ENCODE measurements at places on chromosomes 6 and 20.

GRCh38 chr6:100432136-100432535, 32.6 kb downstream of the SIM1 start:
- no peak for DNase-seq

DNA sequence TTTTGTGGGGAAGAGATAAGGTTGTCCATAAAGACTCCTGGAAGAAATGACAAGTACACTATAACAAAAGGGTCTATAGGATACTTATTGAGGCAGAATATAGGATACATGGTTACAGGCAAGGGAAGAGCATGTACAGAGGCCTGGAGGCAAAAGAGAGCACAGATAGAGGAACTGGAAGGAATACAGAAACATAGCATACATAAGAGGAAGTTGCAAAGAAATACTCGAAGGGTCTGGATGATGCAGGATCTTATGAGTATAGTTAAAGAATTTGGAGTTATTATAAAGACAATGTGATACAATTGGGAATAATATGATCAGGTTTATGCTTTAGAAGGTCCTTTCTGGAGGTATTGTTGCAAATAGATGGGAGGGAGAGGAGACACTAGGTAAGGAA, 592.7 kb upstream of the POU3F2 start:
- no peak for DNase-seq

DNA sequence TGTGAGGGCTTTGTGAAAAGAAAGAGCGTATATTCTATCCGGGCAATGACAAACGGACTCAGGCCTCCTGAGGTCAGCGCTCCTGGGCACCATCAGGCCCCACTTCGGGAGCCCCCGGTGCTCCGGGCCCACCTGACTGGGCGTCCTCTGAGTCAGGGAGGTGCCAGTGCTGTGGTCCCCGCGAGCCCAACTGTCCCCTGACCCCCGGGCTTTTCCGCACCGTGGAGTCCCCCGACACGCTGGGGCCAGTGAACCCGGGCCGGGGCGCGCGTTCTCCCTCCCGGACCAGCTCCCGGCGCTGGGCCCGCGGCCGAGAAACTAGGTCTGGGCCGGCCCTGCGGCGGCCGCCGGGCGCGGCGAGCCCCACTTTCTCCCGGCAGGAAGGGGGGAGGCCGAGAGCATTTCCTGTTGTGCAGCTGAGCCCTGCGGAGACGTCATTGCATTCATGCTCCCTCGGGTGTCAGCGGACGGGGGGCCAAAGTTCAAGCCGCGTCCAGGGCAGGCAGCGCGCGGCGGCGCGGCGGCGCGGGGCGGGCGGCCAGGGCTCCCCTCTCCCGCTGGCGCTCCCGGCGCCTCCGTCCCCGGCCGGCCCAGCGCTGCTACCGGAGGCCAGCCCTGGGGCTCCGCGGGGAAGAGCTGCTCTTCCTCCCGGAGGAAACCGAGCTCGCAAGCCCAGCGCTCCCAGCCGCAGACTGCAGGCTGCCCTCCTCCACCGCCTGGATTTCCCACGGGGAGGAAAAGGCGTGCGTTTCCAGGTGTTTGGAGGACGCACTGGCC, 18.3 kb downstream of the HIVEP2 start:
- DNase-seq: peak; percentile 87

DNA sequence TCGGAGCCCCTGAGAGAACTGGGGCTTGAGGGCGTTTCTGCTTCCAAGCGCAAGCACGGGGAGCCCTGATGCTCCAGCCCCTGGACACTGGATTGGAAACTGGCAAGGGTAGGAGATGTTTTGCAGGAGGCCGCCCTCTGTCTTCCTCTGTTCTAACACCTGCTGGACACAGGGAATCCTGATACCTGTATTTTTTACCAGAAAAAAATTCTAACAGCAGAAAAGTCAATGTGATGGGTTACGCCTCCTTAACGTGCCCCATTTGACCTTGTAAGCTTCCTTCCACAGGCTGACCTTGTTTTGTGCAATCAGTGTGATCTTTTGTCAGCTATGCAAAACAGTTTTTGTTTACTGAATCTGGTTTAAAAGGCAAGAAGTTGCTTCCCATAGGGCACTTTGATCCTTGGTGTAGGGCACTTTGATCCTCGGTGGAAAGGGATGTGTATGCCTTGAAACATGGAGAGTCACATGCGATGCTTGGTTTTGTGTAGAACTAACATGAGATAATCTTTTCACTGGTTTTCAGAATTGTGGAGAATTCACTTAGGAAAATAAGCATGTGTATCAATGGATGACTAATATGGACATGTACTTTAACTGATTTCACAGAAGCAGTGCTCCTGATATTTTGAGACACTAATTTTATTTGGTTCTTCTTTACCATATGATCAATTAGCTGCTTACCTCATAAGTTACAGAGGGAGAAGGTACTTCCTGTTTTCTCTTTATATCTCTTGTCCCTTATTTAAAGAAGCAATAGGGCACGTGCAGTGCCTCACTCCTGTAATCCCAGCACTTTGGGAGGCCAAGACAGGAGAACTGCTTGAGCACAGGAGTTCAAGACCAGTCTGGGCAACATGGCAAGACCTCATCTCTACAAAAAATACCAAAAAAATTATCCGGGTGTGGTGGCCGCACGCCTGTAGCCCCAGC, 59.9 kb upstream of the MAP3K4 start:
- no peak for DNase-seq

DNA sequence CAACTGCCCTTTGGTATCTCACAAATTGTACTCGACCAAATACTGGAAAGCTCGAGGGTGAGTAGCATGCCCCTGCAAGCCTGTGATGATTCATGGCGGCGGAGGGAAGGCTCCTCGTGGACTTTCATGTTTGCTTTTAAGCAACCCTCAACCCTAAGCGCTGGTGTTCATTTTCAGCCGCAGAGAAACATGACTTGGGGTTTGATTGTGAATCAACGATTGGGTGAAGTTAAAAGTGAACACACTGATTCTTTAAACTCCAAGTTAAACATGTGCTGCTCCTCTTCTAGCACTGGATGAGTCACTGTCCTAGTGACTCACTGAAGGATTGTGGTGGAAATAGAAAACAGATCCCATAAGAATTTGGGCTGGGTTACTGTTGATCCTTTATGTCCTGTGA, 8.3 kb downstream of the CD109 start:
- DNase-seq: no peak

GRCh38 chr20:58746620-58747019, 54.0 kb downstream of the NPEPL1 start:
- no peak for DNase-seq

DNA sequence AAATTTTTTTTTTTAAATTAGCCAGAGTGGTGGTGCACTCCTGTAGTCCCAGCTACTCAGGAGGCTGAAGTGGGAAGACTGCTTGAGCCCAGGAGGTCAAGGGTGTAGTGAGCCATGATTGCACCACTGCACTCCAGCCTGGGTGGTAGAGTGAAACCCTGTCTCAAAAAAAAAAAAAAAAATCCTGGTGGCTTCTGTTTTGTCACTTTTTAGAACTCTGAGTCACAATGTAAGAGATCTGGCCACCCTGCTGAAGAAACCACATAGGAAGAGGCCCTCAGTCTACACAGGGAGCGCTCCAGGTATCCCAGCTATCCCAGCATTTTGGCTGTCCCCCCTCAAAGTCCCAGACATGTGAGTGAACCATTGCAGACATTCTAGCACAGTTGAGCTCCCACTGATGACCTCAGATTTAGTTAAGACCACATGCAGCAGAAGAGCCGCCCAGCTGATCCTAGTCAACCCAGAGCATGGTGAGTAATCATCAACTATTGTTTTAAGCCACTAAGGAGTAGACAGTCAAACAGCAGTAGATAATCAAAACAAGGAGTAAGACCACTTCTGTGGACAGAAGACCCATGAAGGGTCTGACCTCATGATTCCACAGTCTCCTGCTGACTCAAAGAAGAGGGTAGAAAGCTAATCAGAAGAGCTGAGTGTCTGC, 12.7 kb upstream of the ARFGEF2 start:
- no peak for DNase-seq

DNA sequence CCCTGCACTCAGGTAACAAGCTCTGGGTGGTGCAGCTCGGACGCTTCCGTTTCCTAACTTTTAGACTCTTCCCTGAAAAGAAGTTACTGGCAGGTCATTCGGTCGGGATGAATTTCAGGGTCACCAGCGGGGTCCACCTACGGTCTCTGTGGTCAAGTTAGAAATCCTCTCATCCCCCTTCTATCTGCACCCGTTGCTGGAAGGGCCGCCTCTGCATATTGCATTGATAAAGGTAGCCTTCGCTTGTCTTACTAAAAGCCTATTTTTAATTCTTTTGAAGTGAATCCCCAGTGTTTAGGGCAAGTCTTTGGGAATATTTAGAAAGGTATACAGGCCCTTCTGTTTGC, 47.3 kb downstream of the LRRN4 start:
- DNase-seq: no peak

DNA sequence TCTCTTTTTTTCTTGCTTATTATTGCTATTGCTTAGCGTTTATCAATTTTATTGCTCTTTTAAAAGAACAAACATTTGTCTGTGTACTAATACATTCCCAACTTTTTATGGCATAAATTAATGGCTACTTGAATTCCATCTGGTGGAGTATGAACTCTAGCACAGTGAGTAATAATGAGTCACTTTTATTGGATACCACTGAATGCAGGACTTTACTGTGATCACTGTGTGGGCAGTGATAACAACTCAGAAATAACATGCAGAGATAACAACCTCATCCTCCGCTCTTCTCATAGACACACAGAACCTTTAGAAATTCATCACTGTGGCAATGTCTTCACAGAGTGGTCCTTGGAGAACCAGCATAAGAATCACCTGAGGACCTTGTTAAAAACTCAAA, 174.9 kb upstream of the PRND start:
- DNase-seq: no peak

DNA sequence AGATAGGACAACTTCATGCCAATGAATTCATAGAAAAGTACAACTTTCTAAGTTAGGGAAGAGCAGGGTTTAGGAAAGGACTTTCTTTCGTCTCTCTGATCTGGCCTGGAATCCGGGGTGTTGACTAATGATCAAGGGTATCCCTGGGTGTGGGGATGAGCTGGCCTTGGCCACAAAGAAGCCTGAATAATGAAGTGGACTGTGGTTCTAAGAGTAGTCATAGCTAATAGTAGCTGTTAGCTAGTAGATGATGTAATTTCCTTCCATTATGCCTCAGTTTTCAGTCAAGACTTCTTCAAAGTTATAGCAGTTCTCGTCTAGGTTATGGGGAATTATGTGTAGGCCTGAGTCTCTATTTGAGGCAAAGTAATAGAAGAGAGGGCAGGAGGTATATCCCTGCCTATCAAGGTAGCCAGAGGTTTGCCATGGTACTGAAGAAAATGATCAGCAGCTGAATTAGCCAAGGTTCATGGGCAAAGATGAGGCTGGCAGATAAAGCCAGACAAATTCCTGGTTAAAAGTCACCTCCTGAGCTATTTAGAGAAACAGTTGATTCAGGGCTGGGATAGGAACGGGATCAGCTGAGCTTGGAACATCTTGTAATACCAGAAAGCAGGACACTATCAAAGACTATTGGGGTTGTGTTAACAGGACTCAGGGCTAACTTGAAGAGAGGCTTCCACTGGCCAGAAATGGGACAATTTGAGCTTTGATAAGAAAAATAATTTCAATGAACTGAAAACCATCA, 18.7 kb upstream of the TRPC4AP start:
- DNase-seq: no peak

DNA sequence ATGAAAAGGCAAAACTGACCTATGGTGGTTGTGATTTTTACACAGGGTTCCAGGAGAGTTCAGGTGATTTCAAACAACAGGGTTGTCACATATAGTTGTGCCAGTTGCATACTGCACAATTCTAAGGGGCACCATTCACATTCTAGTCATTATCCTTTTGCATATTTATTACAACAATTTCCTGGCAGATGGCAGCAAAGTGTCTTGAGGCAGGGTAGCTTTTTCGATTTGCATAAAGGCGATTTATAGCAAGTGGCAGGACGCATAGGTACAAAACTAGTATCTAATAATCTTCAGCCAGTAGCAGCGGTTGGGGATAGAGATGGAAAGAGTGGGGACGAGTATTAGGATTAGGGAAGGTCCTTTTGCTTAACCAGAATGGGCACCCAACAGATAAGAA, 46.5 kb upstream of the TRAF3IP2 start:
- no peak for DNase-seq

DNA sequence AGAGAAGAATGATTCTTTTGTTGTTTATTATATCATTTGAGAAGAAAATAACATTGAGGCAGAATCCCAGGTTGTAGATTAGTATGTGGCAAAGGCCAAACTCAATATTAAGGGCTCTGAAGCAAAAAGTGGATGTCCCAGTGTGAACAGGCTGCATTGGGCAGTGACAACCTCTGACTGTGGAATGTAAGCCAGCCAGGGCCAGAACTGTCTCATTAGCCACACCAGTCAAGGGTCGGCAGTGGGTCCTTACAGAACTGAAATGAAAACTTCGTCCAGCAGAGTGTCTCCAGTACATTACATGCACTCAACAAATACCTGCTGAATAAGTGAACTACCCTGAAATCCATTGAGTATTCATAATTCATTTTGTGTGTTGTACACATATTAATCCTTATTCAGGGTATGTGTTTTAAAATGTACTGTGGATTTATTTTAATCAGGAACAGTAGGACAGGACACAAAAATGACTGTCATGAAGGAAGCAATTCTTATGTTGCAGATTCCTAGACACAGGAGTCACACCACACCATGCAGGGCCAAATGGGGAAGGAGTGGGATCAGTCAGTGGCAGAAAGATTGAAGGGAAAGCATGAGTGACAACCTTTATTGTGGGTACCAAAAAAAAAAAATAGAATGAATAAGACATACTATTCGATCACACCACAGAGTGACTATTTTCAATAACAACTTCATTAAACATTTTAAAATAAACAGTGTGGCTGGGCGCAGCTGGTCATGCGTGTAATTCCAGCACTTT, 64.9 kb upstream of the UTRN start:
- no peak for DNase-seq

DNA sequence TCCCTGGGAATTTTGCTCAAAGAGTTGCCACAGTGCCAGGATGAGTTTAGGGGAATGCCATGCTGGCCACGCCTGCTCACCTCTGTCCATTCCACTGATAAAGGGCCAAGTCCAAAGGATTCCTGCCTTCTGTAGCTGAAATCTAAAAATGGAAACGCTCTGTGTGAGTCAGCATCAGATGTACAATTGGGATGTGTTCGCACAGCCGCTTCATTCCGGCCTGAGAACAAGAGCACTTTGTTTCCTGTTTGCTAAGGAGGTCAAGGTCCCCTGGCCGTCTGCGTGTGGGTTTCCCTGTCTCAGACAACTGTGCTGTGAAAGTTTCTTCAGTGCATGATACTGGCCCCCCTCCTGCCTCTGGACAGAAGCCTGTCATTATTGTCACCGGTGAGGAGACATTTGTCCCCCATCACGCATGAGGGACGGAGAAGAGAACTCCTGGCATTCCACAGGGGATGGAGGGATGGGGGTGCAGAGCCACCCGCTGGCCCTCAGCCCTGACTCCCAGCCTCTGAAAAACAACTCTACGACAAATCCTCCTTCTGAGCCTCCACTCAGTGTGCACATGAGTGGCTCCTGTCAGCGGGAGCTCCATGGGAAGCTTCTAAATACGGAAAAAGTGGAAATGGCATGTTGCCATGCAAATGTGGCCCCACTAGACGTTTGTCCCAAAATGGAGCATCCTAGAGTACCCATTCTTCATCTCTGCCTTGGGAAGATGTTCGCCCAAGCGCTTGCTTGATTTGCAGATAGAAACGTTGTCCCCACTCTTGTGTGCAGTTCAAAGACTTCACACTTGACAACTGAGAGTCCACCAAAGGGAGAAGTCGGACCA, 143.5 kb upstream of the AFDN start:
- DNase-seq: no peak

GRCh38 chr6:64672131-64672530, 1034.9 kb downstream of the EYS start:
- DNase-seq: no peak

Data from CD4-positive, alpha-beta memory T cell (primary cell).